ENCODE measurements at places on chromosomes 3 and 15. TPM values are rescaled to one million over a fixed set of nuclear protein-coding genes. Genes with fewer than 3 reads are reported as not detected.

The STAC gene
- total RNA-seq, result 5.1 TPM

The TF gene
- 12.5 TPM for total RNA-seq

The SST gene
- not detected for total RNA-seq

The FGF7 gene
- total RNA-seq, result 11.9 TPM

The EEFSEC gene
- 19.4 TPM for total RNA-seq

The TMEM158 gene
- 3.5 TPM for total RNA-seq

The SPSB4 gene
- total RNA-seq, result 0.51 TPM

The CFAP20DC gene
- total RNA-seq, result 0.53 TPM

The MUC20 gene
- 0.81 TPM for total RNA-seq

The KCNH8 gene
- 0.64 TPM for total RNA-seq

The C3orf80 gene
- 0.91 TPM for total RNA-seq

The CLDN11 gene
- total RNA-seq, result 2.1 TPM

The ANKUB1 gene
- not detected for total RNA-seq

The GATA2 gene
- 6.4 TPM for total RNA-seq

The TM4SF4 gene
- total RNA-seq, result not detected

The CILP gene
- total RNA-seq, result 12.2 TPM

The LMAN1L gene
- not detected for total RNA-seq

The SLC25A26 gene
- total RNA-seq, result 23.7 TPM

- DNase-seq, result no peak
These were observed 345.2 kb upstream of the IL12A start for GRCh38 chr3:159643406-159643805.

GRCh38 chr3:139794469-139795265 lies 116.9 kb upstream of the NMNAT3 start:
- DNase-seq, result no peak

GRCh38 chr3:38575279-38575843 lies 74.1 kb downstream of the SCN5A start:
- no peak for DNase-seq

DNA sequence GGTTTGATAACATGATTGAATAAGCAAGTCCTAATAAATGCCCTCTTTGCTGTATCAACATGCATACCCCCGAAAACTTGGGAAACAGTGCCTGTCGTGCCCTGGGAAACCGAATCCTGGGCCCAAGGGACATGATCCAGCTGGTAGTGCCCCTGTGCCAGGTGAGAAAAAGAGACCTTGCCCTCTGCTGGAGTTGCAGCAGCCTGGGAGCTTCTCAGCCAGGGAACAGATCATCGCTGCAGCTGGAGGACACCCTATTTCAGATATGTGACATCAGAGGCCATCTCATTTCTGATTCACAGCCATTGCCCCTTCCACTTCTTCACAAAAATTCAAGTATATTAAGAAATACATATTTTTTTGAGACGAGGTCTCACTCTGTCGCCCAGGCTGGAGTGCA lies 32.3 kb downstream of the STOML1 start:
- peak; percentile 33 for DNase-seq

DNA sequence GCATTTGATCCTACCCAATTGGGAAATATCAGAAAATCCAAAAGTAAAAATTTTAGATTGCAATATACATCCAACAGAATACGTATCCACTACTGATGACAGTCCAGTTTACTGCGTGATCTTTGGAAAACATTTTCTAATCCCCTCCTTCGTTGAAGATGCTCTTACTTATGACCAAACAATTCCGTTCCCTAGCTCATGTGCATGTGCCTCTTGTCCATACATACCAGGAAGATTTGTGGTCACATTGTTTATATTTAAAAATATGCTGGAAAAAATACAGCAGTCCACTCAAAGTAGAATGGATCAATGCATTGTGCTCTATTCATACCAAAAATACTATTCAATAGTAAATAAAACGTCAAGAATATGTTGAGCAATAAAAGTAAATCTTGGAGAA lies 135.3 kb downstream of the CHL1 start:
- DNase-seq, result no peak

DNA sequence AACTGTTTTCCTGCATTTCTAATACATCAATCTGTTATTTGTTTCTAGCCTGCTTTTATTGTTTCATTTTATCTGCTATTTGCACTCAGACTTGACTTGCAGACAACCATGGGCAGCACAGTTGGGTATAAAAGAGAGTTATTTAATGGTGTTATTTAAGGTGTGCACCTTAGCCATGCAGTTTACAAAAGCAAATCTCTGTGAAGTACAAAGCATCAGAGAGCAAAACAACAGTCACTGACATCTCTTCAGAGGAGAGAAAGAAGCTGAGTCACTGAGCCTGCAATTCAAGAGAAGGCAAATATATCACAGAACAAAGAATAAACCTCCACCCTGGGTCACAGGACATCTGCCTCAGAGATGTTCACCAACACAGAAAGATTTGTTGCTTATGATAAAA lies 255.9 kb upstream of the ICE2 start:
- no peak for DNase-seq

DNA sequence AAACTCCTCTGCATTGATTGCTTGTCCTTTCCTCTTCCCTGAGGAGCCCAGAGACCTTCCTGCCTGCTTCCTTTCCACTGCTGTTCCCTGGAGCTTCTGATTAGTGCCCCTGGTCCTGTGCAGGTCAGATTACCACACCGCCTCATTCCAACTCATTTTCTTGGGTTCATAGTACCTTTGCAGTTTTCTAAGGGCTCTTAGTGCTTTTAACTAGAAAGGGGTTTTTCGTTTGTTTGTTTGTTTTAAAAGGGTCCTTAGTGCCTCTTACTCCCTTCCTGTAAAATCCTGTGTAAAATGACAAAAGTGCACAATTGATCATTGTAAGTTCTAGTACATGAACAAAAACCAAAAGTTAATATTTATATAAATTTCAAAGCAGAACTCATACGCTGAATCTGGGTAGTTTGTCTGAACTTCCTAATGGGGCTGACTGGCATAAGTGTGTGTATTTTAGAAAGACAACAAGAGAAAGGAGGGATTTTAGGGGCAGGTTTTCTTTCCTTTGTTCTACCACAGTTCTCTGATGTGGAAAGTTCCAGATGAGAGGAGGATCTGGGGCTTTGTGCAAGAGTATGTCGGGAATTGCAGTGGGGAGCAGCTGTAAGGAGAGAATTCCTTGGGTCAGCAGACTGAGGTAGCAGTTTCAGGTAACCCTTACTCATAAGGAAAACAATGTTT lies 30.6 kb downstream of the SNRK start:
- no peak for DNase-seq

- DNase-seq, result no peak
These were observed 155.6 kb downstream of the WNT5A start for GRCh38 chr3:55331524-55331923.

- DNase-seq, result peak; percentile 32
These were observed 23.8 kb downstream of the ITGA11 start for GRCh38 chr15:68407886-68408881.

DNA sequence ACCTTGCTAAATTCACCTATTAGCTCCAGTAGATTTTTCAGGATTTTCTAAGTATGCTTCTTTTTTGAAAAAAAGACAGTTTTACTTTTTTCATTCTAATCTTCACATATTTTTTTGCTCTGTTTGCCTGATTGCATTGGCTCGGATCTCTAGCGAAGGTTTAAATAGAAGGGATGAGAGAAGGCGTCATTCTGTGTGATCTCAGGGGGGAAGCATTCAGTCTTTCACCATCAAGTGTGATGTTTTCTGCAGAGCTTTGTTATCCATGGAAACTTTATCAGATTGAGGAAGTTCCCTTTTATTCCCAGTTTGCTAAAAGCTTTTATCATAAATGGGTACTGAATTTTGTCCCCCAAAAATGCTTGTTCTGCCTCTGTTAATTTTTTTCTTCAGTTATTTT lies 120.3 kb downstream of the LRRK1 start:
- DNase-seq, result no peak

DNA sequence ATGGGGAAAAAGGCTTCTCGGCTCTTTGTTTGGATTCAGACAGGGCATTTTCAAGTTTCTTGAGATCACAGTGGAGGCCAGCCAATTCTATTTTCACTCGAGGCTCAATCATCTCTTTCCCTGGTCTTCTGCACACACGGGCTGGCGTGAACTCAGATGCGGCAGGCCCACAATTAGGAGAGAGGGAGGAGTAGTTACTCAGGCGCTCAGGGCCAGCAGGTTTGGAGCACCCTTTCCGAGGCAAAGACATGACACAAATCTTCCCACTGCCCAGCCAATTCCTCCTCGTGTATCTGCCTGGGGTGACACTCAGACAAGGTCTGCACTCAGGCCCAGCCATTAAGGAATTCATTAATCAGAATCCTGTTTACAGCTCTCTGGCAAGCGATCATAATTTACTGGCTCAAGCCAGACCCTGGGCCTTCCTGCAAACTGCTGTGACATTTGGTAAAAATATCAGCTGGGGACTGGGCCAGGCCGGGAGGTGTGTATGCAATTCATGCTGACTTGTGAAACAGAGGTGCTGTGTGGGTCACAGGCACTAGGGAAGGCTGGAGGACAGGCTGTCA lies 68.1 kb upstream of the TLE3 start:
- DNase-seq, result no peak

- DNase-seq, result no peak
These were observed 119.9 kb upstream of the FEZF2 start for GRCh38 chr3:62493109-62493801.

- no peak for DNase-seq
These were observed 4.3 kb downstream of the ISL2 start for GRCh38 chr15:76340803-76341365.

DNA sequence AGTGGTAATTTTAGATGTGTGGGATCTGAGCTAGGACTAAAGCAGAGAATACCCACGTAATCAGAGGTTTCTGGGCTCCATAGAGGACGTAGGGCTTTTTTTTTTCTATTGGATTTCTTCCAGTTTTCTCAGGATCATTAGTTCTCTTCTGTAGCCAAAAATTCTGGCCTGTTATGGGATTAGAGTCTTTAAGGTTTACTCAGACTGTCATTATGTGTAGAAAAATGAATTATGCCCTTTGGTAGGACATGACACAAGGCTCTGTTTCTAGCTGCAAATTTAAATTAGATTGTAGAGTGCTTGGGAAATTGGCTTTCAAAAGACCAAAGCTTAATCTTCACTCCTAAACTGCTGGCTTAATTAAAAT lies 1.9 kb downstream of the SETD5 start:
- DNase-seq, result no peak

- no peak for DNase-seq
These were observed 627.1 kb downstream of the ROBO1 start for GRCh38 chr3:79140708-79141107.

DNA sequence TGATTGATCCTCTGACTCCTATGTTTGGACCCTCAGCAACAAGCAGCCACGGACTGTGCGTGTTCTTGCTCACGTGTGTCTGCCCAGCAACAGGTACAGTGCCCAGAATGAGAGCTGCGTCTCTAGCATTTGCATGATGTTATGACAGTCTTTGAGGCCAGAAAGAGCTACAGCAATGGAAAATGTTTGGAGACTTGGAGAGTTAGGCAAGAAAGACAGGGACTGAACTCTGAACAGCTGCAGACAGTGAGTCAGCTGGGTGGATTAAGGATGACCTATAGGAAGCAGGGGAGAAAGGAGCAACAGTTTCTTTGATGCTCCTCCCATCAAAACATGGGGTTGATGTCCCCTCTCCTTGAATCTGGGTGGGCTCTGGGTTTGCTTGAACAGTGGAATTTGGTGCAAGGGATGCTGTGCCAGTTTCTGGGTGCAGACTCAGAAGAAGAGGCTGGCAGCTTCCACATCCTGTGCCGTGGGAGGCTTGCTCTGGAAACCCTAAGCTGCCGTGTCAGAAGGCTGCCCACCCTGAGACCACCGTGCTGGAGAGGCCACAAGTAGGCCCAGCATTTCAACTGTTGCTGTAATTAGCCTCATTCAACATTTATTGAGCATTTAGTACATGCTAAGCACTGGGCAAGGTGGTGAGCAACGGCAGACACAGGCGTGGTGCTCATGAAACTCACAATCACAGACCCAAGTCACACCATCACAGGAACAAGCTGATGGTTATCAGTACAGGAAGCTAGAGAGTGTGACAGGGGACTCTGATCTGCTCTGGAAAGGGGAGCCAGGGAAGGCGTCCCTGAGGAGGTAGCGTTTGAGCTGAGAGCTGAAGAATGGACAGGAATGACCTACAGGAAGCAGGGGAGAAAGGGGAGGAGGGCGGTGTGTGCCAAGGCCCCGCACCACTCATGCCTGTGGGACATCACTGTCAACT lies 21.7 kb downstream of the CCR9 start:
- DNase-seq, result no peak

DNA sequence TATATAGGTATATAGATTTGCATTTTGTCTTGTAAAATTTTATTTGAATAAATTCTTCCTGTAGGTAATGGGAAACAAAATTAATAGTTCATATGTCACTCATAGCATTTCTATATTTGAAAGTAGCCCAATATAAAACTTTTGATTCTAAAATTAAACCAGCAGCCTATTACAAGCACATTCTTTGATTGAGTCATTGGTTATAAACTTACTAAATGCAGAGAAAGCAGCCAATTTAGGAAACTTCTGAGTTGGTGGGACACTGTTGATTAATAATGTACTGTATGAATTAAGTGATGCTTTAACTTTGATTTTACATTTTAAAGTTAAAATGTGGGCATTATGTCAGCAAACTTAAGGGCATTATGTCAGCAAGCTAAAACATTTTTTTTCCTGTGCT lies 34.5 kb downstream of the NR1D2 start:
- no peak for DNase-seq

DNA sequence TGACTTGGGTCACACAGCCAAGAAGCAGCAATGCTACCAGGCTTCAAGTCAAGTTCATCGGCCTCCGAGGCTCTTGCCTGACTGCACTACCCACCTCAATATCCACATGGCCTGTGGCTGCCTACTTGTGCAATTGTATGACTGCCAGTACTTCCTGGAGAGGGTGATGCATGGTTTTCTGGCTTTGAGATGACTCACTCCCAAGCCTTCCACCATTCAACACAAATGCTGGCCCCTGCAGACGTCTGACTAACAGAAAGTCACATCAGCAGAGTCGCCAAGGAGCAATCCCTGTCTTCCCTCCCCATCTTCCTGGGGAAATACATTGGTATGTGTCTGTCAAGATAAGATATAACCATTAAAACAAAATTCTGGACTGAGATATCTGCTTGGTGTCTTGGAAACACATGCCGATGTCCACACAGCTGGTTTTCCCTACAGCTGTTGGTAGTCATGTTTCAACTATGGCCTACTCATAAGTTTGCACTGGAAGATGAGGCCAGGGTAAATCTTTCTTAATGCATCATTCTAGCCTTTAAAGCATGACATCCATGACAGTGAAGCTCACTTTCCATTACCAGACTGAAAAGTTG lies 79.6 kb upstream of the SPATA12 start:
- no peak for DNase-seq

GRCh38 chr3:156792945-156793344 lies 33.2 kb upstream of the LEKR1 start:
- DNase-seq, result no peak

- no peak for DNase-seq
These were observed 31.5 kb upstream of the ADCY5 start for GRCh38 chr3:123480428-123480827.

DNA sequence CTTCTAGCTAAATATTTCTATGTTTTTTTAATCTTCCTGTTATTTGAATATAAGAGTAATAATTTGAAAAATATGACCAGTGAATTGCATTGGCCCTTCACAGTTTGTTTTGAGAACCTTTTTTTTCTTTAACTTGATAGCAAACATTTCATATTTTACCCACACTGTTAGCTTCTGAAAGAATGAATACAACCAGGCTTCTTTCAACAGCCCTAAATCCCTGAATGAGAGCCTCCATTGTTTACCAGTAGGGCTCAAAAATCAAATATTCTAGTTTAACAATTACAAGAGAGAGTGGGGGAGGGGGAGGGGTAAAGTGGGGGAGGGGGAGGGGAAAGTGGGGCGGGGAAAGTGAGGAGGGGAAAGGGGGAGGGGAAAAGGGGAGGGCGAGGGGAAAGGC lies 14.5 kb upstream of the TOP2B start:
- no peak for DNase-seq
